ENCODE measurements at places on chromosomes 6 and 20.

DNA sequence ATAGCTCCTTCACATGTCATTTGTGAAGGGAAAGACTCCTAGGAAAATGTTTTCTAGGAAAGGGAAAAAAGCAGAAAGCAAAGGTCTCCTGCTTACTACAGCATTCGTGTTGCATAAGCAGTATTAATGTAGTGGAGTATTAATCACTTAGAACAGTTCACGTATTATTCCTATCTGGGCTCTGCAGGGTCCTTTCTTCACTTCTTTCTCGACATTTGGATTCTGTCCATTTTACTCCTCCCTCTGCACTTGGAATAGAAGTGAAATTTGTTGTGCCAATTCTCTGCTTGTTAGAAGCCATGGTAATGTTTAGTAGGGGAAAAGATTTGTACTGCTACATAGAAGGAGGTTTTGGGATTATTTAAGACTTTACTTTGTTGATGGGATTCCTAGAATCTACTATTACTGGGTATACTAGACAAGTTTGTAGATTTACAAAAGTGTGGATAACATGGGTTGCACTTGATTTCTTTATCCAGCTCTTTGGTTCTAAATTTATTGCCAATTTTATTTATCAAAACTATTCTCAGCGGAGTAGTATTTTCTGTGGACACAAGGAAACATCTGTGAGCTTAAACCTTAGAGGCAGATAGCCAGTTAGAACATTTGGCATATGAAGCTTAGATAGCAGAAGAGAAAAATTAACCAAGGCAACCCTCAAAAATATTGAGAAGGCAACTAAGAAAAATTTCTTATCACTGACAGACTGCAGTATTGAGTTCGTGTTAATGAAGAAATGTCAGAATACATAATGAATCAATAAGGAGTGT is 108.4 kb upstream of the ESR1 start:
- DNase-seq = no peak

DNA sequence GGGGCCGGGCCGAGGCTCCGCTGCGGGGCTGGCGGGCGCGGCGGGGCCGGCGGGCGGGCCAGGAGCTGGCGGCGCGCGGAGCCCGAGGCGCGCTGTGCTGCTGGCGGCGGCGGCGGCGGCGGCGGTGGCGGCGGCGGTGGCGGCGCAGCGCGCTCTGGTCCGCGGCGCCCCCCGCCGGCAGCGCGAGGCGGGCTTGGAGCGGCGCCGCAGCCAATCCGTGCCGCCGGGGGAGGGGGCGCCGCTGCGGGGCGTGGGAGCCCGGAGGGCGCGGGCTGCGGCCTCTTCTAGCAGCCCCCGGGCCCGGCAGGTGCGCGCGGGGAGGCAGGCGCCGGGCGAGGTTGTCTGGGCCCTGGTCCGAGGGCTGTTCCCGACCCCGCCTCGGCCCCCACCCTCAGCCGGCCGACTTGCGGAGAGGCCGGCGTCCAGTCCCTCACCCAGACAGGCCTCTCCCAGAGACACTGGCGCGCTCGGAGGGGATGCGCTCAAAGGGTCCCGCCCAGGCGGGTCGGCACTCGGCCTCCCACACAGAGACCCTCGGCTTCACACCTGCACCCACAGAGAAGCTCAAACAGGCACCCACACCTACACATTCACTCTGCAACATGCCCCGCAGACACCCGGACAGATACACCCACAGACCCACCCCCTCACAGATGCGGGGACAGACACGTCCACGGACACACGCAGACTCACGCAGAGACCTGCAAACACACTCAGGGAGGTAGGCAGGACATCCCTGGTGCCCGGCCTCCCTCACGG is at the start of gene RIMS4:
RIMS4 (minus strand) TSS at position 156 of the 759 bp plus-strand sequence. CDS start 275 bp downstream, outside the sequence.
- no peak for DNase-seq

DNA sequence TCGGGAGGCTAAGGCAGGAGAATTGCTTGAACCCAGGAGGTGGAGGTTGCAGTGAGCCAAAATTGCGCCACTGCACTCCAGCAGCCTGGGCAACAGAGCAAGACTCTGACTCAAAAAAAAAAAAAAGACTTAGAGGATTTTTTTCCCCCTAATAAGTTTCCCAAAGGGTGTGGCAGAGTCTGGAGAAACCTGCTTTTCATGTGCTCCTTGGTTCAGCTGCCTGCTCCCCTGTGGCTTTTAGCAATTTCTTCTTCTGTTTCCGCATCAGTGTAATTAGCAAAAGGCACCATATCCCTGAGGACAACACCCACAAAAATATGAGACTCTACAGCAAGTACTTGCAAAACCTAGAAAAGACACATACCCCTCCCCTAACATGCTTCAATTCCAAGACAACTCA is 28.6 kb upstream of the ZNF133 start:
- DNase-seq = no peak

DNA sequence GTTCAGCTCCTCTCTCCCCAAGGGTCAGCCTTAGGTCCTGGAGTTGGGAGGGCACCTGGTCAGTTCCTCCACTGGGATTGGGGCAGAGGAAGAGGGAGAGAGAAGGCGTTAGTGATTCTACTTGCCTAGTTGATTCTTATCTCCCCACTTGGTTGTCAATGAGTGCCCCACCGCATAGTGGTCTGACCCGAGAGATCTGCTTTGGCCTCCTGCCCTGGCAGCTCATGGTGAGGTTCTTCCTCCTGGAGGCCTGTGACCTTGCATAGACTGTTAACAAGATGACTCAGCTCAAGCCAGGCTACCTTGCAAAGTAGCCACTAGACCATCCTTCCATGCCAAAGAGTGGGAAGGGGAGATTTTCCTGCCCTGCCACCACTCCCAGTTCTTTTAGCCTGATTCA is 160.6 kb downstream of the TMEM200A start:
- no peak for DNase-seq

DNA sequence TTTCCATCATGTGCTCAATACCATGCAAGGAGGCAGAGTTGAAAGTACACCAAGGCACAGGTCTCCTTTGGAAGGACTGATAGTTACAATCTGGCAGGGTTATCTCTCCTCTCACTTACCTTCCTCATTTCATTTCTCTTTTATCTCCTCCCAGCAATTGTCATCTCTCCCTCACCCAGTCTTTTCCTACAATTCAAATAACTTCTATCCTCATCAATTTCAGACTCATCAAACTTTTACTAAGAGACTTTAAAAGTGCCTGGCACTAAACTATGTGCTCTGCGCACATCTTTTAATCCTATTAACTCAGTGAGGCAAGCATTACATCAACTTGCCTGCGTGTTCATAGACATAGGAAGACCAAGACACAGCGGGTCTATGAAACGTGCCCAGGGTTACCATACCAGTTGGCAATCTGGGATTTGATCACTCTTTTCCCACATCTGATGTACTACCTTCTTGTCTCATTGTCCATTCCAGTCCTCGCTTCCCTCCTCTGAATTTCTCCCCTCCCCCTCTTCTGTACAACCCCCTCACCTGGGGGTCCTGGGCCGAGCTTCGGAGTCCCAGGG is 1.2 kb downstream of the VARS1 start:
- DNase-seq = no peak

DNA sequence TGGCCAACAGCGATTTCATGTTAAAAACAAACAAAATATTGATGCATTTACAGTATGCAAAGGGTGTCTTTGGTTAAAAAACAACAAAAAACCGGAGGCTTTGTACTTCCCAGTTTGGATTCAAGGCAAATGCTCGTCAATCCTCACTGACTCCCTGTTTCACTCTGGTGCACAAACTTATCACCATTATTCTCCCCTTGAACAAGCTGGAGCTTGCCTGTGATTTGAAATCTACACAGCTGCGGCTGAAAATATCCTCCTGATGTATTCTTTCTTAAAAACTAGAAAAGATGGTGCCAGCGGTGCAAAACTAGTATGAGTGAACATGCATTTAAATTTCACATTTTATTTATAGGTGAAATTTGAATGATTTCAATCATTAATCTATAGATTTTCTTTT is 3.3 kb downstream of the PERP start:
- DNase-seq = no peak

GRCh38 chr6:159615918-159616317 is 77.1 kb downstream of the SOD2 start:
- no peak for DNase-seq

GRCh38 chr20:15594158-15594695 is 979.0 kb downstream of the KIF16B start:
- no peak for DNase-seq
